Sciatic nerve (tissue), 2 donors: ENCODE measurements at places on chromosomes 2 and 18. TPM values are rescaled to one million over a fixed set of nuclear protein-coding genes. Genes with fewer than 3 reads are reported as not detected.

Gene ASPRV1
- total RNA-seq: 5.6 TPM

Gene LCT
- 0.04 TPM for total RNA-seq

Gene BBS5
- 13.5 TPM for total RNA-seq

Gene WIPF1
- 107 TPM for total RNA-seq

DNA sequence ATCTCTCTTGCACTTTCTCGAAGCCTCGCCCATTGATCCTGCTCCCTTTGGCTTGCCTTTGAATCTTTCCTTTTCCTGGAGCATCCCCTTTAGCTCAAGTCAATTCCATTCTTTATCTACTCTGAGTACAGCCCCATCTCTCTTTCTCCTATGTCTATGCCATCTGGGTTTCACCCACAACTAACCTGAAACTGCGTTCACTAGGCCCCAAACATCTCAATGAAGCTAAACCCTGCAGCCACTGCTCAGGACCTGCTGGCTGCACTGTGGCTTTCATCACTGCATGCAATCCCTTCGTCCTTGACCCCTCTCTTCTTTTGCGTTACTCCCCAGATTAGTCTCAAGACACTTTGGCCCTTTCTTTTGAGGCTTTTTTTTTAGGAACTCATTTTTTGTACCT lies 81.6 kb upstream of the CYRIA start:
- DNase-seq: no peak

DNA sequence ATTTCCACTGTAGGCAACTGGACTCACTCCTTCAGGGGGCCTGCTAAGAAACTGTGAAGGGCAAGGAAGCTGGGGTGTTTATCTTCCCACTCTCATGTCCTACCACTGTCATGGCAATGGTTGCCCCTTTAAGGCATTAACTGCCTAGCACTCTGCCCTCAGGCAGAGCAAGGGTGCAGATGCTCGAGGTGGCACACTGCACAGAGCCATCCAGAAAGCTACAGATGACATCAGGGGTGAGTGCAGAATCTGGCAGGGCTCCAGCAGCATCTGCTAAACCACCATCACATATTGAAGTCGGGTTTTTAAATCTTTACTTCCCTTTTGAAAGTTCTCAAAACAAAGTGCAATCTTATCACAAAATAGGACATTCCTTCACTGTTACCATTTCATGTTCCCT lies 75.4 kb downstream of the RAPGEF4 start:
- DNase-seq: no peak

GRCh38 chr2:141118836-141119235 lies 1012.0 kb downstream of the LRP1B start:
- no peak for DNase-seq

DNA sequence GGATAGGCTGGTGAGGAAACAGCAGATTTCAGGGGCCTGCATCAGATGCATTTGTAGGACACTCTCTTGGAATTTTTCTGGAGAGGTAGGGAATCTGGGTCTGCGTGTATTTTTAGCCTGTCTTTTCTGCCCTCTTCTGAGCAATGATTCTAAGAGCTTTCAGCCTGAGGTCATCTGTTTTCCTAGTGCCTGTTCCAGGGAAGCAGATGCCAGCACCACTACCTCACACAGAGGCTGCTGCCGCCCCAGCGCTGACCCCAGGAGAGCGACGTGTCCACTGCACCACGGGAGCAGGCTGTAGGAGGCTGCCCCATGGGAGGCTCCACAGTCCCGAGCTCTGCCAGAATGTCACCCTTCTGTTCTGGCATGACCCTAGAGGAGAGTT lies 316.5 kb downstream of the CYP26B1 start:
- no peak for DNase-seq

DNA sequence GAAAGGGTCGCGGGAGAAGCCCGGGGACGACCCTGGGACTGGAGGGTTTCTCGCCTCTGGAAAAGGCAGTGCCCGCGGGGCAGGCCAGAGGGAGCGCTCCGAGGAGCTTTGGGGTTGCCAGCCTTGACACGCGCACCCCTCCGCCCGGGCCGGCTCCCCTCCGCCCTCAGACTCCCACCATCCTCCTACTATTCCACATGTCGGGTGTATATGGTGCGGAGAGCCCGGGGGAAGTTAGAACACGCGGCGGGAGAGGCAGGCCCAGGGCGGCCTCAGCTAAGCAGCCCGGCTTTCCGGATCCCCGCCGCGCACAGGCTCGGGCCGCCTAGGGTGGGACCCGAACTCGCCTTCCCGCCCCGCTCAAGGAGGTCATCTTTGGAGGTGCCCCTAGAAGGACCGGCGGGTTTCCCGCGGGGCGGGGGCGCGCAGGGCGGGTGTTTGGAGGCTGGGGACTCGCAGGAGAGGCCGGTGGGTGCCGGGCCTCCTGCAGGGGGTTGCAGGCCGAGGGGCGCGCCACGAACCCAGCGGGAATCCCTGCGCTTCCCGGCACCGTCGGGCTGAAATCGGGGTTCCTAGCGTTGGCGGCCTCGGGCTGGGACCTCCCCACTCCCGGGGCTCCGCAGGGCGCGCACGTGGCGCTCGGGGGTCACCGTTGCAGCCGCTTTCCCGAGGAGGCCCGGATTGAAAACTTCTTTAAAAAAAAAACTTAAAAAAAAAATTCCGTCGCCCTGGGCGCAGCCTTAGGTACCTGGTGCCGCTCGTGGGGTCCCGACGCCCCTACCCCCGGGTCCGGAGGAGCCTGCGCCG lies 3.7 kb downstream of the NFATC1 start:
- DNase-seq: peak; percentile 72

- no peak for DNase-seq
These were observed 80.4 kb upstream of the MGAT5 start for GRCh38 chr2:134173338-134174016.

DNA sequence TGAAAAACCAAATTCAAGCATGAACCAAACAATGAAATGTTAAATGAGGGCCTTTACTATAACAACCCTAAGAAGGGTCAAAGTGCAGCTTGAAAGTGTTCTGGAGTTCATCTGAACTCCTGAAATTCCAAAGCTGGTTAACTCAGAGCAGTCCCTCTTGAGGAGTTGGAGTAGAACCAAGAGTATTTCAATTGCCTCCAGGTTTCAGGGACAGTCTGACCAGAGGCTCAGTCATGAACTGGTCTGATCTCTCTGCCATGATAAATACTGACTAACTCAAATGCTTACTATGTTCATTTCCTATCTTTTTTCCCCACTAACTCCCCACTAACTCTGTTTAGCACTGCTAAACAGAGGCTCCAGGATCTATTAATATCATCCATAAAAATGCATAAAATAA lies 2.7 kb downstream of the STARD7 start:
- DNase-seq: no peak

- DNase-seq: no peak
These were observed 24.2 kb upstream of the CPO start for GRCh38 chr2:206915121-206915520.

- no peak for DNase-seq
These were observed 199.2 kb downstream of the TGIF1 start for GRCh38 chr18:3649135-3649632.
